ENCODE measurements at places on chromosomes 7 and 10. TPM values are rescaled to one million over a fixed set of nuclear protein-coding genes. Genes with fewer than 3 reads are reported as not detected.

The SUN3 gene
- total RNA-seq = not detected

- peak; percentile 84 for DNase-seq
Observed at GRCh38 chr10:133324198-133324792, 12.4 kb downstream of the CALY start.

GRCh38 chr10:3136763-3137611, 35.6 kb downstream of the PITRM1 start:
- DNase-seq = no peak

DNA sequence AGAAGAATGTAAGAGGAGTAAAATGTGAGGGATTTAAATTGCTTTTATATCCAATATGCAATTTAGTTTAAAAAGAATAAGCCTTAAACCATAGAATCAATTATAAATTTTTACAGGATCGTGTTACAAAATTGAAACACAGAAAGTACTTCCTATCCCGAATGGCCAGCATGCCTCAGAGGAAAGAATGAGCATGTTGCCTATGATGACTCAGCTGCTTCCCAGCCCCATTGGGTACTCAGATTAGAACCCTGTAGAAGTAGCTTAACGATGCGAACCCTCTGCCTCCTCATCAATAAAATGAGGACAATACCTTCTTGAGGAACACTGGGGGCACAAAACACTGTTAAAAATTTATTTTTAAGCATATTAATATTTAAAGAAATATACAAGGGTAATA, 113.4 kb upstream of the CDK1 start:
- DNase-seq = no peak

The CFAP69 gene
- total RNA-seq = 0.70 TPM

GRCh38 chr7:148367731-148368475, 222.7 kb upstream of the C7orf33 start:
- DNase-seq = no peak

The TMEM196 gene
- total RNA-seq = not detected

The ACBD7 gene
- total RNA-seq = 2.6 TPM

Measured in activated CD4-positive, alpha-beta T cell treated with anti-CD3 and anti-CD28 coated beads for 36 hours (primary cell).